ENCODE measurements at places on chromosomes 5 and 9.

DNA sequence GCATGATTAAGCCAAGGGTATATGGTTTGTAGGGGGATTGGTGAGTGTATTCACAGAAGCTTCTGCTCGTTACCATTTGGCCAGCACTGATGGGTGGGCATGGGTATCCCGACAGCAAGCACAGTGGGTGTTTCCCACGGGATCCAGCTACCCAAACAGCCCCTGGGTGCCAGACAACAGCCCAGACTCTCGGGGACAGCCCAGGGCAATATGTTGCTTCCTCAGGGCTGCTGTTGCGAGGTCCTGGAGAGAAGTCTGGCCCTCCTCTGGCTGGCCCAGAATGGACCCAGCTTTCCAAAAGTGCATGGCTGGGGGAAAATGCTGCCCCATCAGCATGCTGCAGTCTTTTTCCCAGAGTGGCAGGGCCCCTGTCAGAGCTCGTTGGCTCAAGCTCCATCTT, 247.0 kb downstream of the IRX1 start:
- no peak for DNase-seq

- DNase-seq: no peak
Observed at GRCh38 chr5:160539431-160539830, 117.8 kb downstream of the PTTG1 start.

- peak; percentile 58 for DNase-seq
Observed at GRCh38 chr9:37747271-37747753, 6.3 kb upstream of the TRMT10B start.

DNA sequence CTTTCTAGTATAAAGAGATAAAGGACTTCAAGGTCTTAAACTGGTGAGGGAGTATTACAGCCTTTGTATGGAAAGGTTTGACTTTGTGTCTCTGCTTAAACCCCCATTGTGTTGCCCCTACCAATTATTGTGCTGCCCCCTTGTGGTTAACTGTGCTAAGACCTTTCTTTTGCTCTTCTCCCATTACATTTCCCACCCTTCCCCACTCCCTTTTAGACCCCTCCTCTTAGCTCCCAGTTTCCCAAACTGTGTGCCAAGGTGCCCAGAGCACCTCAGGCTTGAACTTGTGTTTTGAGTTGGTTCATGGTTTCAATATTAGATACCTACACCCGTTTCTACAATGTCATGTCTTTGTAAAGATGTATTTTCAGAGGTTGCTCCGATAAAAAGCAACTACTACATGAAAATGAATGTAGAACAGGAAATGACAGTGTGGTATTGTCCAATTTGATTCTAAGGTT, 2.9 kb downstream of the JAK2 start:
- peak; percentile 41 for DNase-seq

- DNase-seq: peak; percentile 71
Observed at GRCh38 chr9:135906291-135907005, 898 bp downstream of the CAMSAP1 start.

GRCh38 chr5:154455585-154455984, 9.8 kb downstream of the SAP30L start:
- DNase-seq: no peak

GRCh38 chr9:33249087-33249658, 9.2 kb downstream of the SPINK4 start:
- DNase-seq: no peak

- no peak for DNase-seq
Observed at GRCh38 chr9:129921905-129922304, 86.6 kb downstream of the USP20 start.

DNA sequence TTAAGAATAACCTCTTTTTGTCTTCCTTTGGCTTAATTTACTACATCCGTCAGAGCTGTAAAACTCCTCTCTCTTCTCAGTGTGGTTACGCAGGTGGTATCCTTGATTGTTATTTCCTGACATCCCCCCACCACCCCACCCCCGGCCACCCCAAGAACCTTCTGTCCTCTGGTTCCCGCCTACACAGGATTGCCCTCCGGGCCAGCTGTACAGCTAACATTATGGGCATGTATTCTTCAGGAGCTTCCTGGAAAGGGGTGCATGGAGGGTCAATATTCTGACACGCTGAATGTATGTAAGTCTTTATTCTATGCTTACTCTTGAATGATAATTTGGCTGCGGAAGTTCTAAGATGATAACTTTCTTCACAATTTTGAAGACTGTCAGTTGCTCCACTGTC, 13.0 kb upstream of the ANP32B start:
- DNase-seq: no peak

DNA sequence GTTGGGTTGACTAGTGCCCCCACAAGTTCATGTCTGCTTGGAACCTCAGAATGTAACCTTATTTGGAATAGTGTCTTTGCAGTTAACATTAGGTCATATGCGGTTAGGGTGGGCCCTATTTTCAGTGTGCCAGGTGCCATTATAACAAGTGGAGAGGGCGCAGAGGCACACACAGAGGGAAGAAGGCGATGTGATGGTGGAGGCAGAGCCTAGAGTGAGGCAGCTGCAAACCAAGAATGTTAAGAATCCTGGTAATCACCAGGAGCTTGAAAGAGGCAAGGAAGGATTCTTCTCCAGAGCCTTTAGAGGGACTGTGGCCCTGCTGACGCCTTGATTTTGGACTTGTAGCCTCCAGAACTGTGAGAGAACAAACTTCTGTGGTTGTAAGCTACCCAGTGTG, 10.9 kb downstream of the GPR107 start:
- DNase-seq: no peak

GRCh38 chr5:76468635-76469425, 65.7 kb downstream of the IQGAP2 start:
- no peak for DNase-seq

DNA sequence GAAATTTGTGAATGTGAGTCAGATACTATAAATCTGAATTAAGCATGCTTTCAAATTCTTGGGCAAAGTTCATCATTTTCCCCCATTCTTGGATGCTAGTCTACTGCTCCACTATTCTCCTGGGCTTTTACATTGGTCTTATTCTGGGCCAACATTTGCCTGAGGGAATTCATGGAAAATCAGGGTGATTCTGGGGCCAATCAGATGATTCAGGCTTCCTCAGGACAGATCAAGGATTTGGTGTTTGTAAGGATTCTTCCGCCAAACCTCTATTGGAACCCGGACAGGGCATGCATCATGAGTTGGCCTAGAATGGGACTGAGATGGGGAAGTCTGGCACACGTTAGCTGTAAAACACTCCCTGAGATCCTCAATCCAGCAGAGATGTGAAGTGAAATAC, 113.8 kb downstream of the MEF2C start:
- no peak for DNase-seq

DNA sequence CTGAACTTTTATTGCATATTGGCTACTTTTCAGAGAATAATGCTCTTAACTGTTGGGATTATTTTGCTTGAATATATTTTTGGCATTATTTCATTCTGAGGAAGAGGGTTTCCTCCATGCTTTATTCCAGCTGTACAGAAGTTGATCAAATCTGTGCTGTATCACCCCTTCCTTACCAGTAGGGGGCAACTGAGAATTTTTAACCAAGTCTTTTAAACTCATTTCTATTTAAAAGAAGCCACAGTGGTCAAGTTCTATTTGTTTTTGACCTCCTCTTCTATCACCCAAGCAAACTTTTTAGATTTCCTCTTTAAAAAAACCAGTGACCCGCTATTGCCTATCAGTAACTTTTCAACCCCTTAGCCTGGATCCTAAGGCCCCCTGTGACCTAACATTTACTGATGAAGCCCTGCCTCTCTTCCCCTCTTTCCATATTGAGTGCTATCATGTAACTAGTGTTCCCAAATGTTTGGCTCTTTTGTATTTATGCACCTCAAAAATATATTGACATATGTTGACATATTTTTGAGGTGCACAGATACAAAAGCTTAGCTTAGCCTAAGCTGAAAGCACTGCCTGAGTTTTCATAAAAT, 80.6 kb downstream of the FBXO4 start:
- peak; percentile 30 for DNase-seq

GRCh38 chr9:120156376-120156775, 423.6 kb downstream of the CDK5RAP2 start:
- DNase-seq: no peak

- DNase-seq: no peak
Observed at GRCh38 chr9:93139365-93140182, 5.5 kb upstream of the NINJ1 start.

DNA sequence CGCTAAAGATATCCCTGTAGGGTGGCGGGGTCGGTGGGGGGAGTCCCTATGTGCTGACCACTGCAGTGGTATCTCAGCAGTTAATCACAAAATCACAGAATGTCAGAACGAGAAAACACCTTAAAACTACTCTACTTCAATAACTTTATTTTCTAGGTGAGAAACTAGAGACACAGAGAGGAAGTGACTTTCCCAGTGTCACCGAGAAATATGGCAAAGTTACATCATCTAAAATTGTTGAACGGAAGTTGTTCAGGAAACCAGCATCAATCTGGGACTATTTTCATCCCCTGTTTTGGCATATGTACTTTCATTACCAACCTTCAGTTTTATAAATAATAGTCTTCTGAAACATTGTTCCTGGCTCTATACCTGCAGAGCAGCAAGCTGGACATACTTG, 384.0 kb downstream of the SPOCK1 start:
- DNase-seq: no peak

DNA sequence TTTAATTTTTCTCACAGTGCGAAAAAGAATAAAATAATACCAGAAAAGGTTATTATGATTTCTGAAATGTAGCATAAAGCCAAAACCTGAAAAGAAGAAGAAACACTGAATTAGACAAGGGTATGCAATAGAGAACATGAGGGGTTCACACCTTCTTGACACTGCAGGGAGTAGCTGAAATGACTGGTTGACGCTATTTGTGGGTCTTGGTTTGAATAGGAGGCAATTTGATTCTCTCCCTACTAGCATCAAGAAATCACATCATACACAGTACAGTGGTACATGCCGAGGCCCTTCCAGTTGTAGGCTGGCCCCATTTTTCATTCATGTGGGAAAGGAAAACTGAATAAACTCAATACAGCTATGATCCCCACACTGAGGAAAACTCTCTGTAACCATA, 68.6 kb downstream of the NR3C1 start:
- no peak for DNase-seq

GRCh38 chr5:125476901-125477585, 730.6 kb upstream of the ZNF608 start:
- no peak for DNase-seq

DNA sequence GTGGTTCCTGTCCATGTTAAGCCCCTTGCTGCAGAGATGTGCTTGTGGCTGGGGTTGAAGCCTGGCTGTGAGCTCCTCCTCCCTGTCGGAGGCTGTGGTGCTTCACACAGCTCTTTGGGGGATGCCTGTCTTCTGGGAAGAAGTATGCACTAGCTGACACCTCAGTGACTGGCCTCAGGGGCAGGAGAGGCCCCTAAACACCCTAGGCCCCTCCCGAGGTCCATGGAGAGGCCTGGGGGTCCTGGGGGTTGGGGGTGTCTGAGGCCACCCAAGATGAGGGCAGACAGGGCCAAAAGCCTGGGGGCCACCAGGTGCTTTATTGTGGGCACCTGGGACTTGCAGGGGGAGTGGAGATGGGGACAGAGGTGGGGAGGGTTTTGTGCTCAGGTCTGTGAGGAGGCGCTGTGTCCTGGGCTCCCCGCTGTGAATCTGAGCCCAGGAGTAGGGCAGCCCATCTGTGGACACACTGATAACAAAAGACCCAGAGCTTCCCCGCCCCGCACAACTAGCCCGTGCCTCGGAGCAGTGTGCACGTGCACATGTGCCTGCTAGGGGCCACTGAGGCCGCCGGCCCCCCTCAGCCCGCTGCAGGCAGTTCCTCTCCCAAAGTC, 92.0 kb downstream of the PHF2 start:
- DNase-seq: no peak

DNA sequence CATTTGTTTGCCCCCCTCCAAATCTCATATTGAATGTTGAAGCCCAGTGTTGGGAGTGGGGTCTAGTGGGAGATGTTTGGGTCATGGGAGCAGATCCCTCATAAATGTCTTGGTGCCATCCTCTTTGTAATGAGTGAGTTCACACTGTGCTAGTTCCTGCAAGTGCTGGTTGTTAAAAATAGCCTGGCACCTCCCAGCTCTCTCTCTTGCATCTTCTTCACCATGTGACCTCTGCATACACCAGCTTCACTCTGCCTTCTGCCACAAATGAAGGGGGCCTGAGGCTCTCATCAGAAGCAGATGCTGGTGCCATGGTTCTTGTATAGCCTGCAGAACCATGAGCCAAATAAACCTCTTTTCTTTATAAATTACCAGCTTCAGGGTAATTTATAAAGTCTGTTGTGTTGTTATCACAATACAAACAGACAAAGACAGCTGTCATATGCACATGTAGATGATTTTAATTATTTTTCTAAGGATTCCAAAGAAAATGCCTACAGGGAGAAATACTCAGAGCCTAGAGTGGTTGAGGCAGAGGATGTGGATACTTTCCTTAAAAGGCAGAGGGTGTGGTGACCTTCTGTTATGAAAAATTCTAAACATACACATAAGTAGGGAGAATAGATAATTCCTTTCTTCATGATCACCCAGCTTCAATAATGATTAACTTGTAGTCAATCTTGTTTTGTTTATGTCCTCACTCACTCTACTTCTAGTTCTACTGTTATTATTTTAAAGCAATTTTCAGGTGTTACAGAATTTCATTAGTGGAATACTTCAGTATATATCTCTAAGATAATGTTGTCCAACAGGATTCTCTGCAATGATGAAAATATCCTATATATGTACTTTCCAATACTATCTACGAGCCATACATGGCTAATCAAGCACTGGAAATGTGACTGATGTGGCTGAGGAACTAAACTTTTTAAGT, 75.1 kb upstream of the RANBP6 start:
- DNase-seq: no peak

DNA sequence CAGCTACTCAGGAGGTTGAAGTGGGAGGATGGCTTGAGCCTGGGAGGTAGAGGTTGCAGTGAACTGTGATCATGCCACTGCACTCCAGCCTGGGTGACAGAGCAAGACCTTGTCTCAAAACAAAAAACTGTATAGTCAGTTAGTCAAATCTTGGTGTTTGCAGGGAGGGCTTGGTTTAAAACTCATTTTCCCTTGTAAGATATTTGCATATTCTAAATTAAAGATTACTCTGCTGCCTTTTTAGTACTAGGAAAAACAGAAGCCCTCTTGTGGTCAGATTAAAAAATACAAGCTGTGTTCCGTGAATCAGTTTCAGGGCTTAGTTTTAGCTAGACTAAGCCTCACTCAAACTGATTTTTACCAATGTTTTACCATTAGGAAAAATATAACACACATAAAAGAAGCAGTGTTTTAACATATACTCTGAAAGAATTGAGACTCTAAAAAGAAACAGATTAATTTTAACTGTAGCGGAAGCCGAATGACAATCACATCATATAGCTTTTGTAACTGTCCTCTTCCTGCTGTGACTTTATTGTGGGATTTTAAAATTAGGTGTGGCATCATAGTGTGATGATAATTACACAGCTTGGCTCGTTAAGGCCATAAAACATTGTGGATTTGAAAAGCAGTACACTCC, 84.9 kb upstream of the BASP1 start:
- DNase-seq: peak; percentile 65

GRCh38 chr9:79154806-79155205, 417.0 kb upstream of the TLE4 start:
- DNase-seq: no peak

- no peak for DNase-seq
Observed at GRCh38 chr5:110053205-110053604, 363.5 kb downstream of the MAN2A1 start.

Data from NCI-H1417 (cell line).